ENCODE measurements at places on chromosomes 13 and 19. TPM values are rescaled to one million over a fixed set of nuclear protein-coding genes. Genes with fewer than 3 reads are reported as not detected.

PODNL1 gene
- total RNA-seq: 1.7 TPM

FCAR gene
- not detected for total RNA-seq

GPATCH1 gene
- total RNA-seq: 3.7 TPM

ZNF738 gene
- 9.6 TPM for total RNA-seq

CPB2 gene
- total RNA-seq: not detected

CILP2 gene
- under 0.01 TPM for total RNA-seq

ZNF534 gene
- total RNA-seq: not detected

AMER2 gene
- not detected for total RNA-seq

ZNF432 gene
- 3.9 TPM for total RNA-seq

OVOL3 gene
- not detected for total RNA-seq

MBD3L2 gene
- total RNA-seq: not detected

SYCN gene
- not detected for total RNA-seq

TNNT1 gene
- total RNA-seq: 0.89 TPM

ZNF101 gene
- total RNA-seq: 2.9 TPM

CDX2 gene
- total RNA-seq: not detected

ELANE gene
- total RNA-seq: 0.15 TPM

KIR3DL2 gene
- not detected for total RNA-seq

CTXN1 gene
- 3.4 TPM for total RNA-seq

CEBPA gene
- not detected for total RNA-seq

FAM124A gene
- 0.15 TPM for total RNA-seq

PHF11 gene
- 25.9 TPM for total RNA-seq

CYP4F2 gene
- total RNA-seq: not detected

PPM1N gene
- total RNA-seq: 0.89 TPM

TMPRSS9 gene
- total RNA-seq: not detected

CEACAM16 gene
- total RNA-seq: not detected

BCAM gene
- total RNA-seq: 18.3 TPM

PSG7 gene
- total RNA-seq: not detected

TNFSF9 gene
- total RNA-seq: 0.67 TPM

C1QTNF9 gene
- total RNA-seq: not detected

RETN gene
- not detected for total RNA-seq

LGI4 gene
- total RNA-seq: not detected

ZNF175 gene
- total RNA-seq: 1.6 TPM

DHDH gene
- not detected for total RNA-seq

ERICH4 gene
- not detected for total RNA-seq

NPHS1 gene
- total RNA-seq: not detected

APOE gene
- 21.0 TPM for total RNA-seq

IL17D gene
- 0.89 TPM for total RNA-seq

GPC6 gene
- total RNA-seq: 15.8 TPM

MCEMP1 gene
- total RNA-seq: not detected

CYP2F1 gene
- total RNA-seq: not detected

CDC34 gene
- total RNA-seq: 72.6 TPM

C19orf33 gene
- total RNA-seq: 8.7 TPM

GAPDHS gene
- total RNA-seq: not detected

ARHGEF1 gene
- total RNA-seq: 54.0 TPM

TYROBP gene
- not detected for total RNA-seq

GALP gene
- not detected for total RNA-seq

KIR3DL1 gene
- total RNA-seq: not detected

MISP gene
- total RNA-seq: under 0.01 TPM

ZNF793 gene
- total RNA-seq: 2.7 TPM

SLITRK1 gene
- 0.17 TPM for total RNA-seq

PALM3 gene
- total RNA-seq: 0.15 TPM

SKA3 gene
- 22.7 TPM for total RNA-seq

NEK5 gene
- total RNA-seq: 0.34 TPM

FCHO1 gene
- 1.8 TPM for total RNA-seq

VSTM2B gene
- not detected for total RNA-seq

LAIR1 gene
- total RNA-seq: not detected

TINCR gene
- total RNA-seq: not detected

Data from bronchus fibroblast of lung (primary cell).